Fibroblast of mammary gland (primary cell): ENCODE measurements at places on chromosomes 4 and X.
A peak's percentile ranks its signal among the peaks of the same experiment; 100 is the strongest.

- no peak for DNase-seq
Observed at GRCh38 chrX:133939655-133940302, 45.6 kb downstream of the GPC3 start.

DNA sequence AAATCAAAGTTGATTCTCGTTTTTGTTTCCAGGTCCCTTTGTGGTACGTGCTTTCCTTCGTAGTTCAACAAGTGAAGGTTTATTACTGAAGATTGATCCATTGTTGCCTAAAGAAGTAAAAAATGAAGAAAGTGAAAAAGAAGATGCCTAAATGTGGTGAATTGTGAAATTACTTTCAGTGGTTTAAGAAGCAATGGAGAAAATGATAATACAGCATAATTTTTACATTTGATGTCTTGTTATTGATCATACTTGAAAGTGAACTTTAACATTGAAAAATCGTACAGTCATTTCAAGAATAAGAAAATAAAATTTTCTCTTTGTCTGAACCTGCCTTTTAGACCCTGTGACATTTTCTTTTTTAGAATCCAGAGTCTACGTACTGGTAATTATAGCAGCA lies 89.8 kb downstream of the MRPL1 start:
- DNase-seq = no peak

- peak; percentile 3 for DNase-seq
Observed at GRCh38 chr4:124144238-124144654, 568.3 kb downstream of the ANKRD50 start.

DNA sequence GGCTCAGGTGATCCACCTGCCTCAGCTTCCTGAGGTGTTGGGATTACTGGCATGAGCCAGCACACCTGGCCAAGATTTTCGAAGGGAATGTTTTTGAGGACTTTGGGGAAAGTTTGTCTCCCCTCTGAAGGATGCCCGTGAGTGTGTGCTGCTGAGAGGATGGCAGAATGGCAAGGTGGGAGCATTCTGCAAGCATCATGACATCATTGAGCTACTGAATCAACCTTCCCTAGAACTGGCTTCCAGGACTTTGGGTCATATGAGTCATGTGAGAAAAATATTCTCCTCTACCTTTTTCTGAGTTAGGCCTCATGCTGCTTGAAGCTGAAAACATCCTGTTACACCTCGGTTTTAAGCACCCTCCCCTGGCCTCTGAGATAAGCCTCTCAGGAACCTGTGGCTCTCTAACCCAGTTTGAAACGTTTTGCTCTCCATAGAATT lies 31.0 kb downstream of the TMEM131L start:
- peak; percentile 54 for DNase-seq

DNA sequence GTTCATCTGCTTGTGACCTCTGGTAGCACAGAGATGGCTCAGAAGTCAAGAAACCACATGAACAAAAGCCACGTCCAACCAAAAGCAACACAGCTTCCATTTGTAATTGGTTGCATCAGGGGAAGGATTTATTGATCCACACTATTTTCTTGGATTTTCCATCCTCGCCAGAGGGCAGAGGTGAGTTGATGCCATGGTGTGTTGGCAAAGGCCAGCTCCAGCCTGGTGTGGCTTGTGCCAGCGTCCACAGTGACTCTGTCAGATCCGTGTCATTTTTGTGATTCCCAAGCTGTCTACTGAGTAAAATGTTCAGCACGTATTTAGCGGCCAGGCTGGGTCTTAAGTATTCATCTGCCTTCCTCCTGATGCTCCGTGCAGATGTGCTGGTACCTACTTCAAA lies 30.0 kb upstream of the SMIM10L2A start:
- DNase-seq = no peak

GRCh38 chr4:128308986-128309385 lies 21.4 kb upstream of the PGRMC2 start:
- DNase-seq = no peak

GRCh38 chr4:34800953-34801352 lies 1443.4 kb downstream of the ARAP2 start:
- DNase-seq = no peak
